ENCODE measurements at places on chromosomes 12 and 14. TPM values are rescaled to one million over a fixed set of nuclear protein-coding genes. Genes with fewer than 3 reads are reported as not detected.

The PTPN6 gene
- total RNA-seq = 154 TPM

- no peaks in the 10 kb centered on the region for H3K36me3 ChIP-seq
- no peak overlapping the region for H3K4me3 ChIP-seq
- H3K4me1 ChIP-seq = no peaks in the 10 kb centered on the region
- no peak for DNase-seq
These were observed 23.7 kb upstream of the RAB21 start for GRCh38 chr12:71730936-71731335.

DNA sequence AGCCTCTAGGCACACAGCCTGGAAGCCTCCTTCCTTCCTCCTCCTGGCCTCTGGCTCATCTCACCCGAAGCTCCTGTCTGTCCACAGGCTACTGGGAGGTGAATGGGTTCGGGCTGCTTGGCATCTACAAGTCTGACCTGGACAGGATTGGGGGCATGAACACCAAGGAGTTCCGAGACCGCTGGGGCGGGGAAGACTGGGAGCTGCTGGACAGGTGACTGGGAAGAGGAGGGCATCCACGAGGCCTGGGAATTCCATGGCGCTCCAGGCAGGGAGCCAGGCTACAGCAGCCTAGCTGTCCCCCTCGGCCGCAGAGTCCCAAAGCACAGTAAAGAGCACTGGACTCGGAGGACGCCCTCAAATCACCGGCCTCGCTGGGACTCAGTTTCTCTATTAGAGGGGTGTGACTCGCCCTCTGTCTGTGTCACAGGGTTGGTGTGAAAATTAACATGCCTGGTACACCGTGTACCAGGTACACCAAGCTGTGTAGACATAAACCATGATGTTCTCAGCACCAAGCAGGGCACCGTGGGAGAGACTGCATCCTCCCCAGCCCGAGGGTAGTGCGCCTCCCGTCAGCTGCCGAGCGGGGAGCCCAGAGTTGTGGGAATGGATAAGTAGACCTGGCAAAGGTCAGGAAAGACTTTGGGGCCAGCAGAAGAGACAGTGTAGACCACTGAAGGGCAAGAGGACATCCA, 99.6 kb downstream of the B4GALNT3 start:
- H3K27me3 ChIP-seq = no peaks in the 10 kb centered on the region
- peaks cover 8% of the 10 kb centered on the region for H3K4me1 ChIP-seq
- H3K36me3 ChIP-seq = no peaks in the 10 kb centered on the region
- no peak overlapping the region for H3K4me3 ChIP-seq
- no peak overlapping the region for H3K27ac ChIP-seq
- no peak for DNase-seq

DNA sequence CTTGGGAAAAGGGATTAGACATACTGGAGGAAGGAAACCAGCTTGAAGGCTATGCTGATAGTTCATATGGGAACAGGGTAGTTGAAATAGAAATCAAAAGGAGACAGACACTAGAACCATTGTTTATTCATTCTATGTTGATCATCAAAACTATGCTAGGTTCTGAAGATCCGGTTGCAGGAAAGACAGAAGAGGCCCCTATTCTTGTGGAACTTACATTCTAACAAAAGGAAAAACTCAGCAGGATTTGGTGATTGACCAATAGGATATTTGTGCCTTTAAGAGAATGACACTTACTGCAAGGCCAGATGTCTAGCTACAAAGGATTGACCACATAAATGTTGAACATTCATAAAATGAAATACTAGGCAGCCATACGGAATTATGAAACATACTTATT, 179.2 kb downstream of the AKAP6 start:
- no peak overlapping the region for H3K4me3 ChIP-seq
- H3K4me1 ChIP-seq = no peaks in the 10 kb centered on the region
- DNase-seq = no peak
- no peaks in the 10 kb centered on the region for H3K36me3 ChIP-seq
- no peaks in the 10 kb centered on the region for H3K27me3 ChIP-seq
- no peak overlapping the region for H3K27ac ChIP-seq

All from upper lobe of right lung (tissue), 1 donor.